ENCODE measurements at places on chromosomes 4 and X.

DNA sequence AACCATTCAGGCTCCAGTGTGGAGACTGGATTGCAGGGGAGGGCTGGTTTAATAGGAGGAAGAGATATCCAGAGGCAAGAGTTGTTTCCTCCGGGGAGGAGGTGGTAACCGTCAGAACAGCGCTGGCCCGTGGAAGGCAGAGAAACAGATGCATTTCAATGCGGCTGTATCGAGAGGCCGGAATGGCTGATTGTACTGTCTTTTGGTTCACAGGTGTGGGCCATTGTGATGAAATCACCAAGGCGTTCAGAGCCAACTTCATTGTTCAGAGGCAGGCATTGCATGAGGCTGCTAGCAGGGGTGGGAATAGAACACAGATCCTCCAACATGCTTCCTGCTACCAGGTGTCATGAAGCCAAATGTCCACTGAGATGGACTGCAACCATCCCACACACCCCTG lies 53.0 kb downstream of the SHOX start:
- no peak for DNase-seq

- no peak for DNase-seq
Observed at GRCh38 chr4:77591532-77591931, 14.1 kb upstream of the CXCL13 start.

GRCh38 chr4:119337010-119337409 lies 15.1 kb upstream of the FABP2 start:
- DNase-seq = no peak

DNA sequence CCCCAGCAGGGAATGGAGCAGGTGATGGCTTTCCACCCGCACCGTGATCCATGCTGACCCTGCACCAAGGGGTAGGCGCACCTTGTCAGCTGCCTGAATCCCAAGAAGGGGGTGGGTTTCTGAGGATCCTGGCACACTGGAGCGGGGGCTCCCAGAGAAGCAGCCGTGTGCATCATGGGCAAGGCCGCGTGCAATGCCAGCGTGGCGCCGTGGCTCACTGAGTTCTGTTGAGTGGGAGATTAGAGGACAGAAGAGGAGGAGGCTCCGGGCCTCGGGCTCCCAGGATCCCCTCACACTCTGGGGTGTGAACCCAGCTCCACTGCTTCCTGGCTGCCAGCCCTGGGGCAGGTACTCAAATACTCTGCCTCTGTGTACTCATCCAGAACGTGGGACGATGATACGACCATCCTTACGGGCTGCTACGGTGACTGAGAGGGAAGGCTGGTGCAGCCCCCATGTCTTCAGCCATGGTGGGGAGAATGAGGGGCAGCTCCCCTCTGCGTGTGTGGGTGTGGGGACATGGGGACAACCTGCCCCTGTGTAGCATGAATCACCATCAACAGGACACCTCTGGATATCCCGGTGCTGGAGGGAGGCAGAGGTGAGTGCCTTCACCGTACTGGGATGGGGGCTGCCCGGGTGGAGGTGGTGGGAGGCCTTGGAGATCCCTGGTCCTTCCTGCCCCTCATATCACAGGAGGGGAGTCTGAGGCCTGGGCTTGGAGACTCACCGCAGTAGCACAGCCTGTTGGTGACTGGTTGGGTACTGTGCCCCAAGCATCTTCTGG lies 52.6 kb downstream of the CPZ start:
- no peak for DNase-seq

GRCh38 chr4:11732155-11732554 lies 303.5 kb upstream of the HS3ST1 start:
- DNase-seq = no peak

DNA sequence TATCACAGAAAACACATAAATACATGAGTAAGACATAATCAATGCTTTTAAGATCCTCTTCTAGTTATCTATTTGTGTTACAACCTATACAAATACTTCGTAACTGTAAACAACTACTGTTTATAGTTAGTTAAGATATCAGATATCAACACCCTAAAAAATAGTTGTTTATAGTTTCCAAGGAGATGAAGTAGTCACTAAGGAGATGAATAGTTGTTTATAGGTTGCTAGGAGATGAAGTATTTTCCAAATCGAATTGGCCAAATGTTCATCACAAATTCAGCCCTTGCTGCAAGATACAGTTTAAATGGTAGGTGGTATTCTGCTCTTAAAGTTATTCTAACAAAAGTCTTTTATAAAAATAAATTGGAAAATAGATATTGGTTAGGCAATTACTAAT lies 618.2 kb upstream of the PCDH10 start:
- DNase-seq = no peak

GRCh38 chr4:70945452-70946055 lies 43.4 kb downstream of the MOB1B start:
- DNase-seq = no peak

DNA sequence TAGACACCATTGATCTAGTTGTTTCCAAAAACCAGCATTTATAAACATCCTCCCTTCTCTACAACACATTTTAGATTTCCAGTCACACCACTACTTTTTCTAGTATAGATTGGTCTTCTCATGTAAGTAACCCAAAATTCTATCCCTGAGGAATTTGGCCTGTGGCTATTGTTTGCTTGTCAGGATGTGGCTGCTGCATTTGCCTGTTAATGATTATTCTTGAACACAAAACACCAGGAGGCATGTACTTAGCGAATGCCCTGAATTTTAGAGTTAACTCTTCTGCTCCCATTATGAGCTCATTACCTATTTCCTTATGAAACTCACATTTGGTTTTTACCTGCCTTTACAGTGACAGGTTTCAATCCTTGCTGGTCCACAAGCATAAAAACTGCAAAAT lies 102.0 kb upstream of the FSTL5 start:
- DNase-seq = no peak

DNA sequence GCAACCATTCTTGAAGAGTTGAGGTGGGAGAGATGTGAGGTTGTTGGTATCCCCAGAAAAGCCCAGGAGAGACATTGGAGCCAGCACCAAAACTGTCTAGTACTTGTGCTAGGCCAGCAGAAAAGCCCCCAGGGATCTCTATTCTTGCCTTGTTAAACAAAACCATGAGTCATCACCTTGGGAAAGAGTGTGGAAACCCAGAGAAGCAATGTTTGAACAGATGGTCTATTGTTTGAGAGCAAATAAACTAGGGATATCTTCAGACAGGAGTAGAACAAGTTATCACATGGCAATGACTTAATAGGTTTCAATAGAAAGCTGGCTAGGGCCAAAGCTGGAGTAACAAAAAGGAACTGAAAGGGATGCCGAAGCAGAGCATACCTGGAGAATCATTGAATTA lies 195.7 kb upstream of the CASK start:
- no peak for DNase-seq

GRCh38 chr4:182642831-182643230 lies 274.4 kb downstream of the DCTD start:
- no peak for DNase-seq

GRCh38 chrX:107678957-107679740 lies 50.8 kb downstream of the PRPS1 start:
- DNase-seq = no peak

GRCh38 chr4:168588916-168589531 lies 92.2 kb downstream of the PALLD start:
- DNase-seq = no peak

DNA sequence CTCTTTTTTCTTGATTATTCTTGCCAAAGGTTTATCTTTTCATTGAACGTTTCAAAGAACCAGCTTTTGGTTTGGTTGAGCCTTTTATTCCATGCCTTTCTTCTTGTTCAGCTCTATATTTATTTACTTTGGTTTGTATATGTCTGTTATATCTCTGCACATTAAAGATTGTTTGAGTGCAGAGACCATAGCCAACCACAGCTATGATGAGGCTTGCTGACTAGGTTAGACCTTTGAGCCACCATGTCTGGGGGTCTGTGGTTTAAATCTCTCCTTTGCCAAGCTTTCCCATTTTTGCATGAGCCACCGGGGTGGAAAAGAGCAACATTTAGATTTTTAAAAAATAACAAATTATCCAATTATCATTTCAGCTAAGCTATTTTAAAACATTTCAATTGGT lies 96.1 kb downstream of the NHS start:
- DNase-seq = no peak

DNA sequence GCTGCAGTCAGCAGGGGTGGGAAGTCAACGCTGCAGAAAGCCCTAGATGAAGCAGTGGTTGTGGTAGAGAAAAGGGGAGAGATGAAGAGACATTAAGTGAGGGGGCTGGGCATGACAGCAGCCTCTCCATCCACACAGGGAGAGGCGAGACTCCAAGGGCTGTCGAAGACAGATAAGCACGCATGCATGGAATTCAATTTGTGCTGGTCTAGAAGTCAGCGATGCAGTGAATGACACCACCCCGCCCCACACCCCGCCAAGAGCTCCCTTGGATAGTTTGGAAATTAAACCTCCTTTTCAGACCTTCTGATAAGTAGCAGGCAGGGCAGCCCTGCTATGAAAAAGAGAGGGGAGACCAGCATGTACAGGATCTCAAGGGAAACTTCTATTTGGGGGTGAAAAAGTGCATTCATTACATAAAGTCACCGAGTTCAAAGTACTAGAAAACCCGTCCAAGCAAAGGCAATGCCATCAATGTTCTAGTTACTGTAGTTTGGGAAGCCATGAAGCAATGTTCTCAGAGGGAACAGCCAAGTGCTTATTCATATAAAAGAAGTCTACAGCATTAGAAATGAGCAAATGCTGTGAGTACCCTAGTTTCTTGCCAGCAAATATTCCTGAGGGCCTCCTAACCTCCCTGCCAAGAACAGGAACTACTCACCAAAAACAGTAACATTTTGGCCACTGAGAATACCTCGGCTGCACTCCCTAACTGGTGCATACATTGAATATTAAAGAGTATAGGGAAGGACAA lies 152.3 kb upstream of the ANXA10 start:
- no peak for DNase-seq

DNA sequence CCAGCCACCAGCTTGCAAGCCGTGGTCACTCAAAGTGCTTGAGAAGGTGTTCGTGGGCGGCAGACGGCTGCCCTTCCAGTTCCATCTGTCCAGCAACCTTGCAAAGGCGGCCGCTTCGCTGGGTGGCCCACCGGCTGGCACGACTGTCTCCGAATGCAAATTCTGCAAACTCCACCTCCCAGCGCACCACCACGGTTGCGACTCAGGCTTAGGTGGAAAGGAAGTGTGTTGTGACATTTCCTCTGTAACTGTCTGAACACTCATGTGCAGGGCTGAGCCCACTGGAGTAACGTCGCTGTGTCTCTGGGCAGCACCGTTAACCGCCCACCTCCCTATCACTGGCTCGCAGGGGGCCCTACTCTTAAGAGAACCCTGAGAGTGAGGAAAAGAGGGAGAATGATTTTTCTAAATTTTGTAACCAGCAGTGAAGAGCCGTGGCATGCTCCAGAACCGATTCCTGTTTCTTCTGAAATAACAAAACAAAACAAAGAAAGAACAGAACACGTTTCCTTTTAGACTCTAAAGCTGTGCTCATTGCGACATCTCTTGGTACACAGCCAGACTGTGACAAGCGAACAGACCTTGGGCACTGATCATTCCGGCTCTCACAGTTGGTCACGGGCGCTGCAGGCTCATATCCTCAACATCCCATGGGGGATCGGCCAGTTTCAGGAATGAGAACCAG lies at the start of gene P2RY8:
TSS of gene P2RY8 (minus strand) at position 155 of the 685 bp plus-strand sequence. CDS start 70,627 bp downstream, outside the sequence.
- DNase-seq = peak; percentile 63

GRCh38 chr4:119172223-119172622 lies 36.6 kb downstream of the MYOZ2 start:
- DNase-seq = no peak

GRCh38 chr4:73206236-73206635 lies 52.4 kb downstream of the ANKRD17 start:
- DNase-seq = no peak

GRCh38 chrX:106931831-106932491 lies 11.8 kb downstream of the CLDN2 start:
- no peak for DNase-seq

GRCh38 chrX:45758738-45759397 lies 558.2 kb upstream of the DIPK2B start:
- DNase-seq = no peak

DNA sequence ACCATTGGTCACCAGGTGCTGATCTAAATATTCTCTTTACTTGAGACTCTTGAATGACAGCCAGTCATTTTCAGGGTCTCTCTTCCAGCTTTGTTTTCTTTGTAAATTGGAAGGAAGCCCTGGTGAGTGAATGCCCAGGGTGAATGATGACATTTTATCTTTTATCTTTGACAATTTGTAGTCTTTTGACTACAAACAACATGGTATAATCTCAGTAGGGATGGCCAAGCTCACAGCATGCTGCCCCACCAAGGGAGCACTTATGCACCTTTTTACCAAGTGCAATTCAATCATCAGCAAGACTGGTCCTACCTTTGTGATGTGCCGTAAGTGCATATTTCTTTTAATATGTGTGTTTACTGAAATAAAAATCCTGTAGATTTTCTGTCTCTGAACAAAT lies 5.7 kb downstream of the AFM start:
- DNase-seq = no peak

DNA sequence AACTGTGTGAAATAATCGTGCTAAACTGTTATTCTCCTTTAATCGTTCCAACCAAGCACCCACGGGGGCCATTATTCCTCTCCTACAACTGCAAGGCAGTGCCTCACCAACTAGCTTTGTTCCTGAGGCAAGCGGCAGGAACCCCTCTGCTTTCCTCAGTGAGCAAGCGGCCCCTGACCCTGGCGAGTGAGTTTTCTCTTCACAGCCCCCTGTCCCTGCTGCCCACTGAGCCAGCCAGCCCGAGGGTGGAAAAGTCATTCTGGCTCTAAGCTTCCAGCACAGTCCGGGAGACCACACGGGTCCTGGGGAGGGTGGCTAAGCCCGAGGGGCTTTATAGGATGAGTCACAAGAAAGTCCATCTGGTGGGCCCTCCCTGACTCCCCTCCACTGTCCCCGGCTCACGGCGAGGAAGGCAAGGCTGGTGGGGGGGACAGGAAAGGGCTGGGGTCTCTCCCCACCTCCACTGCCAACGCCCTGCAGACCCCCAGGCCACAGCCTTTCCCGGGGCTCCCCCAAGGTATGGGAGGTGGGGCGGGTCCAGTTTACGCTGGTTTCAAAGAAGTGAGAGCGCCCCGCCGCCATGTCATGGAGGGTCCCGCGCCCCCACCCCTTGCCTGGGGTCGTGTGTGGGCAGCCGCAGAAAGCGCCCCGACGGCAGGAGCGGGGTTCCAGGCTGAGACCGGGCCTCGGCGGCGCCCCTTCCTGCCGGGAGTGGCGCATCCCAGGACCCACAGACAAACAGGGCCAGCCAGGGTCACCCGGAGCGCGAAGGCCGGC lies 45.0 kb downstream of the CPLX1 start:
- DNase-seq = no peak

DNA sequence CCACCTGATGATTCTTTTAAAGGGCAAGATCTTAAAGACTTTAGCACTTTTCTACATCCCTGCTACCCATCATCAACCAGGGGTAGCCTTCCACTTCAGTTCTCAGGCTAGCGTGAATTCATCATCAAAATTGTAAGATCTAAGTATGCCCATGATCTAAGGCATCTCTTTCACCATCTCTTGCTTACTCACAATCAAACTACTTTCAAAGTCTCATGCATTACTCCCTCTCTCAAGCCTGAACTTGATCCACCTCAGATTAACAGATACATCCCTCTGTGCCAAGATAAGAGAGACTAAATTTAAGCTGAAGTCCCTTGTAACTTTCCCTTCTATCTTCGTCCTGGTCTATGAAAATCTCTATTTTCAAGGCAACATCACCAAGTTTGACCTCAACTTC lies 62.8 kb downstream of the DHX15 start:
- no peak for DNase-seq

- no peak for DNase-seq
Observed at GRCh38 chrX:2691543-2692220, 587 bp downstream of the CD99 start.

All from stimulated activated CD8-positive, alpha-beta memory T cell treated with anti-CD3 and anti-CD28 coated beads, Interleukin-7, amount 100 ng/mL, for 1 hour (primary cell).